ENCODE measurements at places on chromosomes 2 and 18.

GRCh38 chr2:132275396-132275795 is 113.6 kb upstream of the ANKRD30BL start:
- DNase-seq, result no peak

- no peak for DNase-seq
Measured at GRCh38 chr2:231460073-231460835, 4.0 kb downstream of the NCL start.

GRCh38 chr18:3706279-3707097 is 256.5 kb downstream of the TGIF1 start:
- no peak for DNase-seq

- no peak for DNase-seq
Measured at GRCh38 chr2:191150230-191150599, 579 bp downstream of the STAT4 start.

- no peak for DNase-seq
Measured at GRCh38 chr2:47321006-47321405, 82.0 kb upstream of the MSH2 start.

DNA sequence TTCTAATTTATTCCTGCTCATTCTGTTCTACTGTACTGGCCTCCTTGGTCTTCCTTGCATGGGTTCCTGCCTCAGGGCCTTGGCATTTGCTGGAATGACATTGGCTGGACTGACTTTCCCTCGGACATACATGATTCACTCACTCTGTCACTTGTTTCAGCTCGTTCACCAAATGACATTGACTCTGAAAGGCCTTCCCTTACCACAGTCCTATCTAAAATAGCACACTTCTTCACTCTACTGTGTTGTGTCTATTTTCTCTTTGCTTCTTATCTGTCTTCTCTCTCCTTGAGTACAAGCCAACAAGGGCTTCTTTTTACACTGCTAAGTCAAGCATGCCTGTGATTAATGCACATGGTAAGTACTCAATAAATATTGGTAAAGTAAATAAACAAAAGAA is 65.6 kb downstream of the SCG2 start:
- no peak for DNase-seq

- no peak for DNase-seq
Measured at GRCh38 chr18:45161850-45162249, 453.4 kb upstream of the SLC14A2 start.

Data from stimulated activated CD8-positive, alpha-beta memory T cell treated with anti-CD3 and anti-CD28 coated beads, Interleukin-2, amount 100 ng/mL, for 1 hour (primary cell).